ENCODE measurements at places on chromosomes 6 and 20.
A peak's percentile ranks its signal among the peaks of the same experiment; 100 is the strongest.

DNA sequence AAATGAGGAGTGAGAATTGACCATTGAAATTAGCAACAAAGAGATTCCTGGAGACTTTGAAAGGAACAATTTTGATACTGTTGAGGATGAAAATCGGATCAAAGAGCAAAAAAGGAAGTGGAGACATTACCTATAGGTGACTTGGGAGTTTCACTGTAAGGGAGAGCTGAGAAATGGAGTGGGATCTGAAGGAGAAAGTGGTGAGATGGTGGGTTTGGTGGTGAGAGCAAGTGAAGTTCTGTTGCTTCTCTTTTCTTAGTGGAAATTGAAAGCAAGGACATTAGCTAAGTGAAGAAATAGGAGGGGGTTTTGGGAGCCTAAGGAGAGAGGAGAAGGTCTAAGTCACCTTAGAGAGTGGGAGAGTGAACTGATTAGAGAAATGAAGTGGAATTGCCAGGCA is 4.2 kb downstream of the ERGIC3 start:
- no peak for DNase-seq

DNA sequence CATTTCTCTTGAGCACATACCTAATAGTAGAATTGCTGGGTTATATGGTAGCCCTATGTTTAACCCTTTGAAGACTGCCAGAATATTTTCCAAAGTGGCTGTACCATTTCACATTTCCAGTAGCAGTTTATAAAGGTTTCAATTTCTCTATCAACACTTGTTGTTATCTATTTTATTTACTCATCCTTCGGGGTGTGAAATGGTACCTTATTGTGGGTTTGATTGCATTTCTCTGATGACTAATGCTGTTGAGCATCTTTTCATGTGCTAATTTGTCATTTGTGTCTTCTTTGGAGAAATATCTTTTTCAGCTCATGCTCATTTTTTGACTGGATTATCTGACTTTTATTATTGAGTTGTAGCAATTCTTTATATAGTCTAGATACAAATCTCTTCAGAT is 5.4 kb downstream of the ENPP4 start:
- DNase-seq, result no peak

- no peak for DNase-seq
Measured at GRCh38 chr20:184288-184687, 5.2 kb downstream of the DEFB128 start.

GRCh38 chr6:62229231-62229630 is 56.8 kb downstream of the KHDRBS2 start:
- DNase-seq, result no peak

- no peak for DNase-seq
Measured at GRCh38 chr6:140824595-140824994, 1308.1 kb upstream of the GJE1 start.

GRCh38 chr6:53696341-53696740 is 30.8 kb upstream of the KLHL31 start:
- no peak for DNase-seq

DNA sequence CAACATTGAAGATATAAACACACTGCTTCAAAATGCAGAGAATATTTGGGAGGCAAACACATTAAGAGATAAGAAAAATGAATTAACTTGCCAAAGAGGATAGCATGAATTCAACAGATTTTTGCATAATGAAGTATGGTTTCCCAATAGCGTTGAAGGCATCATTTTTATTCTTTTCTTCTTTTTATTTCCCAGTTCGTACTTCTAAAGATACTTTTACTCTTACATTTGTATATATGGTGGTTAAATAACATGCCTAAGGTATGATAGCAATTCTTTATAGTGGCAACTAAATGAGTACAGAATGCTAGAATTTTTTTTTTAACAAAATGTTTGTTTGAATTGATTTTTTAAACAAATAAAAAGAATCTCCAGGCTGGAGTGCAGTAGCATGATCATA is 473.4 kb upstream of the MARCKS start:
- DNase-seq, result no peak

- DNase-seq, result no peak
Measured at GRCh38 chr6:42158011-42158410, 15.2 kb upstream of the GUCA1A start.

DNA sequence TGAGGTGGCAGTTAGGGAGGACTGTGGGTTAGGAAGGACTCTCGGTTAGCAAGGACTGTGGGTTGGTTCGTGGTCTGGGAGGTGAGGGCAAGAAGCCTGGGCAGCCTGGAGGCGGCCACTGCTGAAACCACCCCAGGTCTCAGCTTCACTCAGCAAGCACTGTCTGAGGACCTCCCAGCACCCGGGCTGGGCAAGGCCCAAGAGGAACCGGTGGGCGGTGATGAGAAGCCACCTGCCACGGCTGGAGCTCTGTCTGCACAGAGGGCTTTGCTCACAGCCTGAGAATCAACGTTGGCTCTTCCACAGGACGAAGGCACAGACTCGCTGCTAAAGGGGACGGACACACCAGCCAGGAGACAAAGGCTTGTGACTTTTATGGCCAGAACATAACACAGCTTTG is 69.3 kb downstream of the DACT2 start:
- DNase-seq, result no peak

- peak; percentile 49 for DNase-seq
Measured at GRCh38 chr20:21049305-21049828, 56.8 kb downstream of the LINC00237 start.

- peak; percentile 76 for DNase-seq
Measured at GRCh38 chr6:71289039-71289801, 609 bp downstream of the OGFRL1 start.

- DNase-seq, result no peak
Measured at GRCh38 chr20:64067005-64067632, 4.1 kb downstream of the TCEA2 start.

DNA sequence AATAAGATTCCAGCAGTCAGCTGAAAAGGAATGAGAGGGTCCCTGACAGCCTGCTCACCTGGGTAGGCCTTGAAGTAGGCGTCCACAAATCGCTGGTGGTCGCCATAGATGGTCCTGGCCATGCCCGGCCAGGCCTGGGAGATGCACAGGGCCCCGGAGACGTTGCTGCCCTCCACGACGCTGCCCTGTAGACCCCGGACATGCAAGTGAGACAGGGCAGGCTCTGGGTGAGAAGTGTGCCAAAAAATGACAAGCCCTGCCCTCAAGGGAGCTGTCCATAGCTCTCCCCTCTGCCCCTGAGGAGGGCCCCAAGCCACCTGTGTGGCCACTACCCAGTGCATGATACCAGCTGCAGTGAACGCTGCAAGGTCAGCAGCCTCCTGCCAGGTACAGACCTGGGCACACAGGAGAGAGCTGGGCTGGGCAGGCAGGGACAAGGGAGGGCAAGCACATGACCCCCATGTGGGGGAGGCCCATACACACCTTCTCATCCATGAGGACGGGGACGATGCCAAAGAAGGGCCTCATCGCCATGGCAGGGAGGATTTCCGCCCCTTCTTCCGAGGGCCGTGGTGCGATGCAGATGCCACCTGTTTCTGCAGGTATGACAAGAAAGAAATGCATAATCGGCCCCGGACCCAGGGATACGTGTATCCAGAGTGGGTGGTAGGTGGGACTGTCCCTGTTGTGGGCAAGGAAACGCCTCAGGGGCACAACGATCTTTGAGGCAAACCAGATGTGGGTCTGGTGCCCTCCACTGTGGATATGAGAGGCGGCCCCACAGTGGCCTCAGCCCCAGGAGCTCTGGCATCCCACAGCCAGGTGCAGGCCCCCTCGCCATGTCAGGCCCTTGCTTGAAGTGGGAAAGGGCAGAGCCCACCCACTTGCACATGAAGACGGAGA is 21.2 kb upstream of the APMAP start:
- no peak for DNase-seq

DNA sequence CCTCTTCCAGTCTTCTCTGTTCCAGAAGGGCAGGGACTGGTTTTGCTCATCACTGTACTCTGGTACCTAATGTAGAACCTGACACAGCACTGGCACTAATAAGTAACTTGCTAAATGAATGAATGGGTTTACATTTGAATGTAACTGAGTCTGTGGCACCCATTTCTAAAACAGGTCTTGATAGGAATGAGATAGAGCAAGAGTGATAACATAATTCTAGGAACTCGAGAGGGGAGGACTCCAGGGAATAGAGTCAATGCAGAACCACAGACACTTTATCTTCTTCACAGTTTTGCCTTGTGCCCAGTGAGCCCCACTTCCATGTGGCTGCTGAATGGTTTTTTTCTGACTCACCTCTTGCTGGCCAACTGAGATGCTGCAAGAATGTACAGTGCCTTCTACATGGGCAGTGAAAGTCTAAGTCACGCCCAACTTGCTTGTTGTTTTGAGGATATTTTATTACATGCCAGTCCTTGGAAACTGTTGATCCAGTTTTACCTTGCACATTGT is 61.1 kb downstream of the TBC1D7 start:
- DNase-seq, result no peak

DNA sequence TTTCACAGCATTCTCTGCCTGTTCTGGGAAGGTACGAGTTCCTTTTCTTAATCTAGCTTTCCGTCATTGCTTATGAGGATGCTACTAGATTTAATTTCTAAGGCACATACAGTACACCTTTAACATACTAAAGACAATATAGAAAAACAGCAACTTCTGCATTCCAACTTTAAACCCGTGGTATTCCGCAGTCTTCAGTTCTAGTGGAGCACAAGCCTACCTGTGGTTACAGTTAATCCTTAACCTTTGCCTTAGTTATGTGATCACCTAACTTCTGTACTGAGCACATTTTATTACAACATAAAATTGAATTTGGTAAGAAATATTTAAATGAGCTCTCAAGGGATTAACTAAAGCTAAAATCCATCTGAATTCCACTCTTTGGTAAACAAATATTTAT is 289.5 kb downstream of the BTBD9 start:
- no peak for DNase-seq

DNA sequence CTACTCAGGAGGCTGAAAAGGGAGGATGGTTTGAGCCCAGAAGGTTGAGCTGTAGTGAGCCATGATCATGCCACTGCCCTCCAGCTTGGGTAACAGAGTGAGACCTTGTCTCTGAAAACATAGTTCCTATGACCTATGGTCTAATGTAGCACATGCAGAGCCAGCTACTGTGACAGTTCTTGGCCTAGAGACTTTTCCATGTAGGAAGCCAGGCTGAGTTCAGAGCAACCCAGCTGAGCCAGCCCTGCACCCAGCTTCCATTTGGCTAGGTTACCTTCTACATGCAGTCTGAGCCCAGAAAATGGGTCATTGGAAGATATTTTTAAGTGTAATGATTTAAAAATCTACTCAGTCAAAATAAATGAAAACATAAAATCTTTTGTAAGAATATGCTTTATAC is 92.8 kb downstream of the FNDC1 start:
- DNase-seq, result no peak

DNA sequence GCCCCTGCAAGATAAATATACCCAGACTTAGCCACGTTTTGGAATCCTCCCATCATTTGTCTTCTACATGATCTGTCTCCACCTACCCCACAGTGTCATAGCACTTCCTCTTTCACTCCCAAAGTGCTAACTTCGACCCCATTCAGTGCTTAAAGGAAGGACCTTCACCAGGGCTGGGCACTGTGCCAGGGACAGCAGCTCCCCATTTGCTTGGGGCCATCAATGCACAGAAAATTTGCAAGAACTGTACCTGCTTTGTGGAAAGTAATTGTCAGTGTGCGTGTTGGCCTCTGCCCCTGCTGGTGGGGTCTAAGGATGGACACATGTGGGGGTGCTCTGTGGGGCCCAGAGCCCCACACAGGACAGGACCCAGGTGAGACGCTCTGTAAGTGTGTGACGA is 5.2 kb upstream of the BPIFA2 start:
- no peak for DNase-seq

GRCh38 chr20:58650181-58650775 is 805 bp upstream of the STX16 start:
- peak; percentile 83 for DNase-seq

GRCh38 chr20:43900496-43900895 is 14.2 kb upstream of the TOX2 start:
- DNase-seq, result peak; percentile 37

DNA sequence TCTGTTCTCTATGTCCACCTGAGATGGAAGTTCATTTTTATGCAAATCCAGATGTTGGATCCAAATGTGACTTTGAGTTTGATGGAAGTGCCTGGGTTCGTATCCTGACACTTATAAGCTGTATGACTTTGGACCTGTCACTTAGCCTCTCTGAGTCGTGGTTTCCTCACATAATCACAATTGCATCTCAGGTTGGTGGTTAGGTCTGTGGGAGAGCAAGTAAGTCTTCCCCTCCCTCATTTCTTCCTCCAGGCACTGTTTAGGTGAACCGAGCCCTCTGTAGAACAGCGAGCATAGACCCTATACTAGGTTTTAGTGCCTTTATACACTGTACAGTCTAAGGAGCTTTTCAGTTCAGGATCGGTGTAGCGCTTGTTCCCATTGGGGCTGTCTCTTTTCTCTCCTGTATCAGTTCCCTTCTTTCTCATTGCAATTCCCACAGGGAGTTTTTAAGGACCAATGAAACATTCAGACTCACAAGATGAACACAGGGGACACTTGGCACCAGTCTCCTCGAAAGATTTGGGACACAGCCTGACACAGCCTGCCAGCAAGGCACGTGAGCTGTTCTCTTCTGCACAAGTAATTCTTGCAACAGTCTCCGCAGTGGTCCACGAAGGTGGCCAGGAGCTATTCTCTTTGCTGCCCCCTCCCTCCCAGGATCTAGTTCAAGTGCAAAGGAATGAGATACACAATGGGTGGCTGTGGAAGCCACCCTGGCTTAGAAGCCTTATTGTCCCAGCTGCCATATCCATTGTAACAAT is 11.8 kb downstream of the TOX2 start:
- DNase-seq, result no peak

DNA sequence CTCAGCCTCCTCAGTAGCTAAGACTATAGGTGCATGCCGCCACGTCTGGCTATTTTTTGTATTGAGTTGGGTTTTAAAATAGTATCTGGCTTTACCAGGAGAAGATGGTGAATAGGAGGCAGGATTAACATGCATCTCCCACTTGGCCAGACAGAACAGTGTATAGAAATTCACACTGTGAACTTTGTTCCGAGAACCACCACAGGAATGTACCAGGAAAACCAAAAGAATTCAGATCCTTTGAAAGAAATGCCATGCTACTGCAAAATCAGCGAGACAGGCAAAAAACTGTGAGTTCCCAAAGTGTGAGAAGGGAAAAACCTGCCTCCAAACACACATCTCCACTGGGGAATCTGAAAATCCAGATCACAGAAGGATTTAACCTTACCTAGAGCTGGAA is 327.6 kb downstream of the NKAIN2 start:
- no peak for DNase-seq

DNA sequence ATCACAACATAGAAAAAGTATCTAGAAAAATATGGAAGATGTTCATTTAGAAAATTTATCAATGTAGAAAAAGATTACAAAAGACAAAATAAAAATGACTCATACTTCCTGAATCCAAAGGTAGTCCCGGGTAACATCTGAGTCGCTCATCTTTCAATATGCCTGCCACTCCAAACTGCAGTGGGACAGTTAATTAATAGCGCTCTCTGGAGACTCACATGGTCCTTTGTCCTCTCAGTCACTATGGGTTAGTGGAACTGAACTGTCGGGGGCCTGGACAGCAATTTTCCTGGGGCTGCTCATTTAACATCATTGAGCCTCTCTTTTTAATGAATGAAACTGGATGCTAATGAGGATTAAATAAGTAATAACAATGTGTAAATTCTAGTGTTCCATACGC is 103.4 kb downstream of the MAP3K4 start:
- no peak for DNase-seq

Measured in activated CD4-positive, alpha-beta T cell treated with anti-CD3 and anti-CD28 coated beads, Interleukin-2, amount 10 ng/mL, durations not matched to agents 24 days and 14 days (primary cell).